ENCODE measurements at places on chromosomes 11 and 22.

- no peak for DNase-seq
Observed at GRCh38 chr11:21343204-21343603, 673.8 kb downstream of the NELL1 start.

DNA sequence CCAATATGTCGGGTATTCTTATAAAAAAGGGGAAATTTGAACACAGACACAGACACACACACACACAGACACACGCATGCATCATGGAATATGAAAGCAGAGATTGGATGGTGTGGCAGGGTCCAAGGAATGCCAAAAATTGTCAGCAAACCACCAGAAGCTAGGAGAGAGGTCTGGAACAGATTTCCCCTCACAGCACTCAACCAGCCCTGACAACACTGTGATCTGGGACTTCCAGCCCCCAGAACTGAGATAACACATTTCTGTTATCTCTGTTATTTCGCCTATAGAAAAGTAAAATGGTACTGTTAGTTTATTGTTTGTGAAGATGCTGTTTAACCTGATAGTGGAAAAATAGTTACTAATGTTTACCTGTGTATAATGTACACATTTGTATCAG lies 145.4 kb upstream of the ZBED5 start:
- no peak for DNase-seq

GRCh38 chr11:125215976-125216375 lies 51.4 kb downstream of the PKNOX2 start:
- no peak for DNase-seq

- DNase-seq, result no peak
Observed at GRCh38 chr11:34639545-34639944, 18.7 kb downstream of the EHF start.

Data from HS-5 (cell line).